Activated CD4-positive, alpha-beta memory T cell treated with anti-CD3 and anti-CD28 coated beads, Interleukin-2, amount 10 ng/mL, durations not matched to agents 7 days and 5 days (primary cell): ENCODE measurements at places on chromosomes 7 and 10. TPM values are rescaled to one million over a fixed set of nuclear protein-coding genes. Genes with fewer than 3 reads are reported as not detected.

DNA sequence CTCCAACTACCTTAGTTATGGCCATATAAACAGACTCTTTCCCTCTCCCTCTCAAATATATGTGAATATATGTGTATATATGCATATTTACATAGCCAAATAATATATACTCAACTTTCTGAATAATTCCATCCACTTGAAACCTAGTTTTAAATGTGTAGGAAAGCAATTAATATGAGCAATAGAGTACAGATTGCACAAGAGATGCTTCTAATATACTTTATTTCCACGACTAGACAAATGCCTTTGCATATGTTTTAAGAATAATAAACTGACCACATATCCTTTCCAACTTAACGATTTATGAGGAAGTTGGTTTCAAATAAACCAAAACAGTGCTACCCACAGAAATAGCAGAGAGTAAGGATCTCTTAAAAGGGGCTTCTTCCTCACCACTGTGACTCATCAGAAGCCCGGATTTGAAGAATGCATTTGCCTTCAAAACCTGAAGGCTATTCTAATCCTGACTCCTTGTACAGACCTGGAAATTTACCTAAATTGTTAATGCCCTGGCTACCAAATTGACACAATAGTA, 266.3 kb downstream of the AHR start:
- H3K4me3 ChIP-seq: no peak overlapping the region
- no peak overlapping the region for H3K27ac ChIP-seq
- H3K4me1 ChIP-seq: no peaks in the 10 kb centered on the region
- no peaks in the 10 kb centered on the region for H3K27me3 ChIP-seq
- DNase-seq: no peak

AKR1C3 gene
- 6.0 TPM for total RNA-seq

- H3K4me1 ChIP-seq: peaks cover 11% of the 10 kb centered on the region
- H3K36me3 ChIP-seq: no peaks in the 10 kb centered on the region
- DNase-seq: no peak
- H3K27me3 ChIP-seq: no peaks in the 10 kb centered on the region
- H3K4me3 ChIP-seq: no peak overlapping the region
These were observed 493.4 kb upstream of the ZMIZ1 start for GRCh38 chr10:78575400-78575799.

CALML5 gene
- not detected for total RNA-seq

GRCh38 chr10:121131426-121132265, 280.5 kb downstream of the WDR11 start:
- no peaks in the 10 kb centered on the region for H3K4me1 ChIP-seq
- no peaks in the 10 kb centered on the region for H3K36me3 ChIP-seq
- no peak overlapping the region for H3K27ac ChIP-seq
- H3K4me3 ChIP-seq: no peak overlapping the region
- H3K27me3 ChIP-seq: no peaks in the 10 kb centered on the region

DNA sequence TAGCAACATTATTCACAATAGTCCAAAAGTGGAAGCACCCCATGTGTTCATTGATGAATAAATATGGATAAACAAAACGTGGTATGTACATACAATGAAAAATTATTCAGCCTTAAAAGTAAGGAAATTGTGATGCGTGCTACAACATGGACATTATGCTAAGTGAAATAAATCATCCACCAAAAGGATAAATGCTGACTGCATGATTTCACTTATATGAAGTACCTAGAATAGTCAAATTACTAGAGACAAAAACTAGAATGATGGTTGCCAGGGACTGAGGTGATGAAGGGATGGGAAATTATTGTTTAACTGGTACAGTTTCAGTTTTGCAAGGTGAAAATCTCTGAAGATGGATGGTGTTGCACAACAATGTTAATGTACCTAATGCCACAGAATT, 56.6 kb downstream of the THSD7A start:
- H3K36me3 ChIP-seq: no peaks in the 10 kb centered on the region
- H3K27me3 ChIP-seq: no peaks in the 10 kb centered on the region
- no peak for DNase-seq
- H3K4me1 ChIP-seq: no peaks in the 10 kb centered on the region
- no peak overlapping the region for H3K4me3 ChIP-seq

DNA sequence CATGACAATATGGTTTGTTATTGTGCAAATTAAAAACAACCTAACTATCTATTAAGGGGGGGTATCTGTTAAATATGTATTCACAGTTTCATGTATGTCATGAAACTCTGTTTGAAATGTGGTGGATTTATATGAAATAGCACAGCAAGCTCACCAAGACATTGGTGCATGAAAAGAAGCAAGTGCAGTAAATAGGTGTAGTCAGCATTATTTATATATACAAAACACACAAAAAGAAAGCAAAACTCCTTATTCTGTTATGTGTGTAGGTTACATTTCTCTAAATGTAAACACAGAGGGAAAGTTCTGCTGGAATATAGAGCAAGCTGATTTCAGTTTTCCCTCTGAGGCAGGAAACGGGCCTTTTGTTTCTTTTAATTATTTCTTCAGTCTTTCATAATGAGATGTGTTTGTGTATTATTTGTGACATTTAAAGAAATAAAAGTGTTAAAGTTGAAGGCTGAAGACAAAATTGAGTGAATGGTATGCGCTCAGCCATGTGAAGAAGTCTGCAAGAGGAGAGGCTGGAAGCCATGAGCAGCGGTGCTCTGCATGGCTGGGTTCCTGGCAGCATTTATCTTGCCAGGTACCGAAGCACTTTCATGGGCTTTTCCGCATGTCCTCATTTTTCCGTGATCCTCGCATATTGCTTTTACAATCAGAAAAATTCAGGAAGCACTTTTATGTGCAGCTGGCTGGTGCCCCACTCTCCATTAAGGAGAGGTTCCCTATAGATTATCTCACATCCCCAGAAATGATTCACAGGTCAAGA, 38.5 kb downstream of the GRID1 start:
- no peak overlapping the region for H3K27ac ChIP-seq
- H3K27me3 ChIP-seq: peaks cover 31% of the 10 kb centered on the region
- H3K36me3 ChIP-seq: no peaks in the 10 kb centered on the region
- H3K4me1 ChIP-seq: no peaks in the 10 kb centered on the region
- H3K4me3 ChIP-seq: no peak overlapping the region
